ENCODE measurements at places on chromosomes 4 and X. TPM values are rescaled to one million over a fixed set of nuclear protein-coding genes. Genes with fewer than 3 reads are reported as not detected.

- DNase-seq = no peak
Observed at GRCh38 chrX:9390121-9390520, 74.7 kb upstream of the TBL1X start.

DNA sequence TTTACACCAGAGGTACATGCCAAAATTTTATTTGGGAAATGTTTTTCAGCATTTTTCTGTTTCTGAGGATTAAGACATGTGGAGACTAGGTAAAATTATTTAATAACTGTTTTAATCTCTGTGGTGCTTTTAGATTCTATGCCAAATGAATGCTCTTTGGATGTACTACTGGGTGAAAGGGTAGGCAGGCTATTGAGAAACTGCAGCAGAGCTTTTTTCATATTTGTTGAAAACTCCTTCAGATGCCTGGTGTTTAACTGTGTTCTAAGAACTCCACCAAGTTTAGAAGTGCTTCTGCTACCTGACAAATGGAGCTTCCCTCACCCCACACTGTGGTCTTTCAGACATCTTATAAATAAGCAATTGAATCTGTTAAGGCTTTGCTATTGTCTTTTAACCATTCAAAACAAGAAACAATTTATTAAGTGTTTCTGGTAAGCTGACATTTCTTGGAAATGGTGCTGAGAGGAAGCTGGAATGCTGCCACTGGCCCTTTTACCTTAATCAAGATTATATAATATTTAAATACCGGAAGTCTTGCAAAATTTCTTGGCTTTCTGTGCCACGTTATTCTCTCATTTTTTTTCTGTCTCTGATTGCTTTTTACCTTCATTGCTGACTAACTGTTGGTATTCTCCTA is 51.2 kb upstream of the CYSLTR1 start:
- DNase-seq = no peak

GRCh38 chr4:77473509-77473908 is 132.1 kb upstream of the CXCL13 start:
- peak; percentile 11 for DNase-seq

DNA sequence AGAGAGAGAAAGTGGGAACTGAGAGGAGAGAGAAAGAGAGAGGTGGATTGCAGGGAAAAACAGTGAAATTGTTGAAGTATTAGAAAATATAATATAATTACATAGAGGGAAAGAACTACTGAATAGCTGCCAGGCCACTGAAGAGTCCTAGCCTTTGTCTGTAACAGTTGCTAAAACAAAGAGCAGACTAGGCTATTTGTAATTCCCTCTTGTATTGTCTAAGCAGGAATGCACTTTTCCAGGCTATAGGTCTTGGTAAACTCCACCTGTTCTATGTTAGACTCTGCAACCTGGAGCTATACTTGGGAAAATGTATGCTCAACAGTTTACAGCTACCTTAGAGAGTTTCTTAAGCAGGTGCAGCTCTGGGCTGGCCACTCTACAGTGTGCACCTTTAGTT is 1063.3 kb downstream of the ADGRL3 start:
- DNase-seq = no peak

GRCh38 chrX:132077912-132078311 is 49.9 kb downstream of the FRMD7 start:
- no peak for DNase-seq

The ADH7 gene
- total RNA-seq = not detected

All from mucosa of descending colon (tissue), 3 donors.